Inflammatory macrophage (primary cell): ENCODE measurements at places on chromosomes 5 and 9.
A peak's percentile ranks its signal among the peaks of the same experiment; 100 is the strongest.

- DNase-seq, result peak; percentile 26
These were observed 356.5 kb downstream of the CTNND2 start for GRCh38 chr5:11547730-11548129.

- DNase-seq, result peak; percentile 20
These were observed 59.5 kb downstream of the EBF1 start for GRCh38 chr5:159040181-159040580.

DNA sequence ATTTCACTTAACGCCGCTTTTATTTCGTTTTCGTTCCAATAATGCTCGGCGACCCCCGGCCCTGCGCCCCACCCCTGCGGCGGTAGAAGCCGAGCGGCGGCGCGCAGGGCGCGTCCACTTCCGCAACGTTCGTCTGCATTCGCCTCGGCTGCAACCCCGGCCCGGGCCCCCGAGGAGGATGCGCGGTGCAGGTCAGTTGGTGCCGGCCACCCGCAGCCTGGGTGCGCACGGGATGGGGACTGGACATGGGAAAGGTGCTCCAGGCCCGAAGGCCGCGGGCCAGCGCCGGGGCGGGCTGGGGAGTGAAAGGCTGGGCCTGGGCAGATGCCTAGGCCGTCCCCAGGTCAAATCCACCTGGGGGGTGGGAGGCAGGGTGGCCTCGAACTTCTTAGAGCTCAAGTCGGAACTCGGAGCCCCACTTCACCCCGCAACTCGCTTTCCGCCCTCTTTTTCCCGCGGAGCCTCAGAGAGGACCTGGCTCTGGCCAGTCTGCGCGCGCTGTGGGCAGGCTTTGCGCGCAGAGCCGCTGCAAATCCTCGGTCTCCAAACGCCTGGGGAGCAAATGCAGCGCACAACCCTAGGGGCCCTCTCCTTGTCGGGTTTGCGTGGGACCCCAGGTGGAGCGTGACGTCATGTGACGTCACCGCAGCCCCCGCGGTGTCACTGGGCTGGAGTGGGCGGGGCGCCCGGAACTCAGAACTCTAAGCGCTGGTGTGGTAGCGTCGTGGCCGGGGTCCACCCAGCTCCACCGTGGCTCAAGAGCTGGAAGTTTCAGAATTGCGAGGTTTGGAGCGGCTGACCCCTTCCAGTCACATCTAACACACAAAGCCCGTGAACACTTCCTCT lies 3.3 kb downstream of the TLX3 start:
- DNase-seq, result no peak

DNA sequence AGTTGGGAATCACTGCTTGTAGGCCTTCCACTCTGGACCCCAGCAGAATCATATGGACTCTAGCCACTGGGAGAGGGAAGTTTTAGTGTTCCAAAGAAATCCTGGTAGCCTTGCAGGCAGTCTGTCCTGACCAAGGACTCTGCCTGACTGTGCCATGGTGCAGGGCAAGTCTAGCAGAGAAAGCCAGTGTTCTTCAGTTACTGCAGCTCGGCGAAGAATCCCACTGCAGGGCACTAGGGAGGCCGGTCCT lies 20.3 kb upstream of the MATR3 start:
- no peak for DNase-seq

DNA sequence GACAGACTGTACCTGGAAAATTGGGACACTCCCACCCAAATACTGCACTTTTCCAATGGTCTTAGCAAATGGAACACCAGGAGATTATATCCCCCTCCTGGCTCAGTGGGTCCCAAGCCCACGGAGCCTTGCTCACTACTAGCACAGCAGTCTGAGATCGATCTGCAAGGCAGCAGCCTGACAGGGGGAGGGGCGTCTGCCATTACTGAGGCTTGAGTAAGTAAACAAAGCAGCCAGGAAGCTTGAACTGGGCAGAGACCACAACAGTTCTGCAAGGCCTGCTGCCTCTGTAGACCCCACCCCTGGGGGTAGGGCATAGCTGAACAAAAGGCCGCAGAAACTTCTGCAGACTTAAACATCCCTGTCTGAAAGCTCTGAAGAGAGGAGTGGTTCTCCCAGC lies 260.0 kb upstream of the ST8SIA4 start:
- no peak for DNase-seq

DNA sequence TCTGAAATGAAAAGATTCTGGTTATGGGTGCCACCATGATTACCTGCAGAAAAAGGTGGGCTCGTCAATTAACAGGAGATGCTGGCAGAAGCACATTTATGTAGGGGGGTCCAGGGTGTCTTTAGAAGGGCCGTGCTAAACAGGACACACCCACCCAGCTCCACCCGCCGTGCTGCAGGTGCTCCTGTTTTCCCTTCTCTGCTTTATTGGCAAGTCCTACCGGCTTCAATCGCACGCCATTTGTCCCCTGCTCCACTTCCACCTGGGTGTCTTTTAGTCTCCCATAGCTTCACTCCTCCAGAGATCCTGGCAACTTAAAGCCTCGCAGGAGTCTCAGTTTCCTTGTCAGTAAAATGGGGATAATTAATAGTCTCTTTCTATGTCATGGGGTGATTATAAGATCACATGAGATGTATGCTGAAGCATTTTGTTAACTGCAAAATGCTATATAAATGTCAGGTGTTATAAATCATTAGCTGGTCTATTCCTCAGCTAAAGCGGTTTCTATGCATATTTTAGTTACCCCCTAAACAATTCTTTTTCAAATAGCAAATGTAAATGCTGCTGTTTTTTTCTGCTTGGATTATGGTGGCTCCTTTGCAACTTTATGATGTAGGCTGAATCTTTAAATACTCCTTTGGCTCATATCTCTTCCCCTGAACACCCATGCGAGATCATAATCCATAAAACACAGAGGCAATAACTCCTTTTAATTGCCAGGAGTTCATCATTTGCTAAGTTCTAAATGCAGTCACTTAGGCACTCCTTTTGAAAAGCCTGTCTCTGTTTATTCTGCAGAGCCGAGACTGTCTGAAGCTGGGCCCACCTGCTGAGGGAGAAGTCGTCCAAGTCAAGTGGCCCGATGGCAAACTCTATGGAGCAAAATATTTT lies 406.9 kb downstream of the KDM4C start:
- no peak for DNase-seq

- no peak for DNase-seq
These were observed 8.8 kb downstream of the FIBCD1 start for GRCh38 chr9:130930132-130930803.

DNA sequence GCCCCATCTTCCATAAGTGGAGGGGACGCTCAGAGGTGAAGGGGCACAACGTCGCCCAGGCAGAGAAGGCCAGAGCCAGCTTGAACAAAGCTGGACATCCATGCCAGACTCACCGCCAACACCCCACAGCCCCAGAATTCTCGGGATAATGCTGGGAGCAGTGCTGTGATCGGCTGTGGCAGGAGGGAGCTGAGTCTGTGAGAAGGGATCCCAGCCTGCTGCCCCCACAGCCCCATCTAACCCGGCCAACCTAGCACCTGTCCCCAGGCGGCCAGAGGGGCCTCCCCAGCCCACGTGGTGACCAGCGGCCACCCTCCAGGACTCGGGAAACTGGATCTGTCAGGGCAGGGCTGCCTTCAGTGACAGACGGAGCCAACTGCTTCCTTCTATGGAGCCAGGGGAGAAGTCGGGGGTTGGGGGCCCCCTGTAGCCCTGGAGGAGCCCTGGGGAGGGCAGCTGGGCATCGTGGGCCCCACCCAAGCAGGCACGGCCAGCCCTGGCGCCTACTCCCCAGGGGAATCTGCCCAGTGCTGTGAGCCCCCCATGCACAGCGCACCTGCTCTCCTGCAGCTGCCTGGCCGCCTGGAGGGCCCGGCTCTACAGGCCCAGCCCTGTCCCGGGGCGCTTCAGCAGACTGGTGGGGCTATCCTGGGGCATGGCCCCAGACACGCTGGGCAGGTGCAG lies 6.0 kb downstream of the BRD3 start:
- no peak for DNase-seq

DNA sequence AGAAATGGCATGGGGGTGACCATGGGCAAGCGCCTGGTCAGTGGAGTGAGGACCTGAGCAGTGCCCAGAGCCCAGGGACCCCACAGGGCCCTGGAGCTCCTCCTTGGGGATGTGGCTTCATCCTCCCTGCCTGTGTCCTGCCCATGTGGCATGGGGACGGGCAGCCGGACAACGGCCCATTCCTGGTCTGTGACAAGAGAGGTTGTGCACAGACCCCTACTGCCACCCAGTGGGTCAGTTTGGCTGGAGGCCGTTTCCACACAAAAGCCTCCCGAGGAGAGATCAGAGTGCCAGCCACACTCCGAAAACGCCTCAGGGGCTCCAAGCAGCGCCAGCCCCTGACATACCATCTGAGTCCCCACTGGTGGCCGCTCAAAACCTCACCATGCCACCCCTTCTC lies 19.8 kb downstream of the SLC6A18 start:
- no peak for DNase-seq

DNA sequence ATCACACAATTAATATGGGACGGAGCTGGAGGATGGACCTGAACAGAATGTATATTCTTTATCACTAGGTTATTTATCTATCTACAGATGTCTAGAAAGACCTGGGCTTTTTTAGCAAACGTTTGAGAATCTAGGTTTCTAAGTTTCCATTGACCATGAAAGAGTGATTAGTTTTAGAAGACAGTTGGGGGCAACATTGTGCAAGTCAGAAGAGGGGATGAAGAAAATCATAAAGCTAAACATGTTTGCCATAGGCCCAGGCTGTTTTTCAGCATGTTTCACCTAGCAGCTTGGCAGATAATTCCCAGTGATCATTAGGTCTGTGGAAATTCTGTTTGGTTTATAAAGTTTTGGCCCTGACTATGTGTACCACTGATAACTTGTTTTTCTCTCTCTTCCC lies 44.1 kb upstream of the CDKN2B start:
- DNase-seq, result no peak
